ENCODE measurements at places on chromosomes 5 and 9. TPM values are rescaled to one million over a fixed set of nuclear protein-coding genes. Genes with fewer than 3 reads are reported as not detected.
A peak's percentile ranks its signal among the peaks of the same experiment; 100 is the strongest.

GRCh38 chr9:92342825-92343488 is 17.2 kb downstream of the CENPP start:
- DNase-seq: peak; percentile 21

- DNase-seq: no peak
Measured at GRCh38 chr5:139378101-139378825, 4.8 kb downstream of the SLC23A1 start.

DNA sequence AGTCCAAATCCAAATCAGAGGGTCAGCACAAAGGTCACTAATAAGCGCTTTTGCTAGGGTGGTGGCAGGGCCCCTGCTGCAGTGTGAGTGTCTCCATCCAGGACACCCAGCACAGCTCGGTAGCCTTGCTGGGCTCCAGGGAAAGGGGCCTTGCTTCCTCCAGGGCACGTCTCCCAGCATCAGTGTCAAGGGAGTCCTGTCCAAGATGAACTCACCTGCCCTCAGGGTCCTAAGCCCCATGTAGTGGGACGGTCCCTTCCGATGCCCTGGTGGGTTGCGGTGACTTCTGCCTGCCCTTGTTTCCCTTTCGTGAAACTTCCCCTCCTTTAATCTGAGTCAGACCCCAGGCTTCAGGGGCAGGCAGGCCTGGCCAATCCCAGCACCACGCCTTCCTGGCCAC is 101.7 kb downstream of the ZNF354C start:
- no peak for DNase-seq

DNA sequence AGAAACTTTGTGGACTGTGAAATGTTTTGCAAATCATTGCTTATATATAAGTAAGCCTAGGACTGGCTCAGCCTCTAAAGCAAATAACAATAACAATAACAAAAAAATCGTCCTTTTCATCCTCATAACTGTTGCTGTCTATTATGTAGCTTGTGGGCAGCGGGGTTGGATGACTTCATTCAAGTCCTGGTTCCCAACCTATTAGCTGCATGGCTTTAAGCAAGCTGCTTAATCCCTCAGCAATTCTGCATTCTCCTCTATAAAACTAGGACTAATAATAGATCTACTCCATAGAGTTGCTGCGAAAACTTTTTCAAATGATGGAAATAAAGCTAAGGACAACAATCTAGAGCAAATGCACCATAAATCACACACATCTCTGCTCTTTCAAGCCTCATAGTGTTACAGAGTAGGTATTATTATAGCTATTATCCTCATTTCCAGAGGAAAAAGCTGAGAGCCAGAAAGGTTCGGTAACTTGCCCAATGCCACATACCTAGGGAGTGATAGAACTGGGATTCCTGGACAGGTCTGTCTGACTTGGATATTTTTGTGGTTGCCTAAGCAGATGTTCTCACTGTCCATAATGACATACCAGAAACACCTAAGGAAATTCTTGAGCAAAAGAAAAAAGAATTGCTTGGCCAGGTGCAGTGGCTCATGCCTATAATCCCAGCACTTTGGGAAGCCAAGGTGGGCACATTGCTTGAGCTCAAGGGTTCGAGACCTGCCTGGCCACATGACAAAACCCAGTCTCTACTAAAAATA is 98.8 kb upstream of the ADRA1B start:
- peak; percentile 60 for DNase-seq

GRCh38 chr5:27706832-27707231 is 668.4 kb upstream of the CDH9 start:
- DNase-seq: no peak

GRCh38 chr9:111037708-111038330 is 451 bp downstream of the LPAR1 start:
- peak; percentile 59 for DNase-seq

DNA sequence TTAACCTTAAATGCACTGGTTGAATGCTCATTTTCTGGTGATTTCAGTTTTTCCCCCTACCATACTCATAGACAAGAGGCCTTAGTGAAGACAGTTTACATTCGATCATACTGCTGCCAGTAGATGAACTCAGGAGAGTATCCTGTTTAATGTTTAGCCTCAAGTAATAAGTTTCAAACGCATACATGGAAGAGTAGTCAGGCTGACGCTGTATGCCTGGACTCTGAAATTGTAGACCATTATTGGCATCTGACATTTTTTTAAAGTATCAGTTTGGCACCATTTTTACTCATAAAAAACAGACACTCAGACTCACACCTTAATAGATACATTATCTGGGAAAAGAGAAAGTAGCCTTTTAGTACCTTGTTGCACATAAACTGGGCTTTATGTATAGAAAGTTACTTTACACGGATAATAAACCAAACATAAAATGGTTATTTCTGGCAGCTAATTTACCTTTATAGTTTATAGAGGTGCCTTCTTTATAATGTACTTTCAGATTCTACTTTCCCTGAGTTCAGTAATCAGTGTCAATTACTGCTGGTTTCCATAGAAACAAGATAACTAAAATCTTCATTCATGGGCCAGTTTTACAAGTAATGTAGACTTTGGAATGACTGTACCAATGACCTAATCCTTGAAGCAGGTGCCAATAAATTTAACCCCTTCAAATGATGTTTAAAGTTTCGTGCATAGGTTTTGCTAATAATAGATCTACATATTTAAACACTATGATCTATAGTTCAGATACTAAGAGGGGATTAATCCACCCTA is 183.8 kb upstream of the ITGA1 start:
- no peak for DNase-seq

DNA sequence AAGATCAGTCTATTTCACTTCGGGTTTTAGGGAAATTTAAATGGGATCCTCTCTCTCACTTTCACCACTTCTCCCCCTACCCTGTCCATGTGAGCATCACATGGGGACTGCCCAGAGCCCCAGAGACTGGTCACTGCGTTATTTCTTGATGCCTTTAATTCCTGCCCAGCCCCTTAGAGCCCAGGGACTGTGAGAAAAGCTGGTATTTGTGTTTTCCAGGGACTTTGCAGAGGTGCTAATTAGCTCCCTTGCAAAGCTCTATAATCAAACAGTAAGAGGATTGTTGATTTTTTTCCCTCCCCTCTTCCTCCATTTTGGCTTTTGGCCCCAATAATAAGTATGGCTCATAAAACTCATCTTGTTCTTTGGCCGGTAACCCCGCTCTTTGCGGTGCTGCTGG is 35.6 kb downstream of the NTRK2 start:
- DNase-seq: no peak

- no peak for DNase-seq
Measured at GRCh38 chr5:164578911-164579310, 1073.5 kb downstream of the MAT2B start.

- DNase-seq: no peak
Measured at GRCh38 chr9:130414081-130414731, 30.6 kb upstream of the ASS1 start.

- no peak for DNase-seq
Measured at GRCh38 chr5:127744241-127744640, 41.0 kb downstream of the CCDC192 start.

DNA sequence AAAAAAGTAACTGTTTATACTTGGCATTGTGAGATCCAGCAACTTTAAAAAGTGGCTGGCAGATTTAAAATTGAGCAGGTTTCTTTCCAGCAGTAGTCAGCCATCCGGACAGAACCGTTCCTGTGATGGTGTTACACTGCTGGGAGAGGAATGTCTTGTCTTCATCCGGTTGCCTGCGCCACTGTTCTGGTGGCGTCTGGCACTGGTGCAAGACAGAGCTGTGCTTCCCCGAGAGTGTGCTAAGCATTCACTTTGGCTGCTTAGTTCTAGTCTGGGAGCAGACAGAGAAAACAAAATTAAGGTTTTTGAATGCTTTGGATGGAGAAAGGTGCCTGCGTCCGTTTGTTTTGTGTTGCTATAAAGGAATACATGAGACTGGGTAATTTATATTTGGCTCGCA is 35.5 kb upstream of the CREBRF start:
- no peak for DNase-seq

GRCh38 chr9:92807757-92808725 is 43.4 kb upstream of the BICD2 start:
- DNase-seq: peak; percentile 26

DNA sequence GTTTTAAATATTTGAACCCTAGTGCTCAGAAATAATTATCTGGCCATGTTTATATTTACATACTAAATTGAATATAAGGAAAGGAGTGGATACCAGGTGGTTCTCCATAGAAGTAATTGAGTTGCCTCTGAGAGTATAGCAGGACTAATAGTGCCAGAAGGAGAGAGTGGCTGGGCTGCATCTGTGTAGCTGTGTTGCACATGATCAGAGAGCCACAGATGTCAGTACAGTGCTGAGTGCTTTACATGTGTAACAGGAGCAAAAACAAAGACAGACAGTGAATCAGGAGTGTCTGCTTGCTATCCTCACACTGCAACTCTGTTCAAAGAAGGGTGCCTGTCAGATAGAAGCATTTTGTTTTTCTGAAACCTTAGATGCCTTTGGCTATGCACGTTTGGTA is 353.9 kb upstream of the PAPPA start:
- peak; percentile 4 for DNase-seq

DNA sequence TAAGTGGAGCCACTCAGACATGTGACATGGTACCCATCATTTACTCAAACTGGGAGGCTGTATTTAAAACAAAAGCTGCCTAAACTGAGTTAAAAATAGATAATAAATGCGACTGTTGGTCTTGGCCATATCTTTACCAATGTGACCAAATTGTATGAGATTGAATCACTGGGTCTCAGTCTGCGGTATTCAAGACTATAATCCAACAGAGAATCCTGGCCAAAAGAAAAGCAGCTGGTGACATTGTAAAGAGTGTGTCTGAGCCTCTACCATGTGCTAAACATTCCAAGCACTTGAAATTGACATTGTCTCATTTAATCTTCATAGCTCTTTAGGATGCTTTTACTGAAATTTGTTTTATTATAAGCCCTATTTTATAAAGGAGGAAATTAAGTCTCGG is 282.6 kb downstream of the ZNF608 start:
- peak; percentile 51 for DNase-seq

DNA sequence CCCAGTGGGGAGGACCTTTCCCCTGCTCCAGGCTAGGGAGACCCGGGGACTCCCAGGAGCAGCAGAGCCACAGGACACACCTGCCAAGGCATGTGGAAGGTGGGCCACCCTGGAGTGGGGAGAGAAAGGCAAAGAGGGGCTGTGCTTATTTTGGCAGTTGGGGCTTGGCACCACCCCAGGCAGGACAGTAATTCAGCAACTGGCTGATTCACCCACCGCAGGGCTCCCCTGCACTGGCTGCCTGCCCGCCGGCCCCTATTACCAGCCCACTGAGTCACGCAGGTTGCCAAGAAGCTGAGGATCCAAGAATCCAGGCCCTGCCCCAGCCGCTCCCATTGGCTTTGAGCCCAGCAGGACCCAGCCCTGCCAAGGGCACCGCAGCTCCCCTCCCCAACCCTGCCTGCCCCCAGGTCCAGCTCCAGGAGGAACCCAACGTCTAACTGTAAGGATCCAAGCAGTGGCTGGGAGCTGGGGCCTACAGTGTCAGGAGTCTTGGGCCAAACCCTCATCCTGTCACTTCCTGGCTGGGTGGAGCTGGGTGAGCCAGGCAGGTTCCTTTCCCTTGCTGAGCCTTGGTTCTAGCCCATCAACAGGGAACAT is 14.2 kb upstream of the RALGDS start:
- peak; percentile 95 for DNase-seq

DNA sequence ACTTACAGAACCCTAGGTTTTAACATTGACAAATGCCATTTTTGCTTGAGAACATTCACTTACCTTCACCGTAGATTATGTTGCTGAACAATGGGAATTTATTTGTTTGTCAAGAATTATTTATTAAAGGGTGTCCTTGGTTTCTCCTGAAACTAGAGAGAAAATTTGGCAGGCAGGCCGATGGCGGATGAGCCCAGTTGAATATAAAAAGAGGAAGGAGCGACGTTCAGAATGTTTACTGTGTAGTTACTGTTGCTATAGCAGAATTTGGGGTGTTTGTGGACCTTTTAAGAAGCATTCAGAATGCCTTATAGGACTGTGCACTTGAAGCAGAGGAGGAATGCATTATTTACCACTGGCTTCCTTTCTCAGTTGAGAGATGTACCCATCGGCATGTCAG is 268.2 kb downstream of the CDH10 start:
- no peak for DNase-seq

GRCh38 chr5:157670662-157671591 is at the start of gene C5orf52:
Gene C5orf52, plus strand, starts transcription at chr5:157671533. Its CDS starts 82 bp downstream, at chr5:157671615.
- no peak for DNase-seq

GRCh38 chr9:4994166-4994890 is 9.3 kb downstream of the JAK2 start:
- DNase-seq: no peak

DNA sequence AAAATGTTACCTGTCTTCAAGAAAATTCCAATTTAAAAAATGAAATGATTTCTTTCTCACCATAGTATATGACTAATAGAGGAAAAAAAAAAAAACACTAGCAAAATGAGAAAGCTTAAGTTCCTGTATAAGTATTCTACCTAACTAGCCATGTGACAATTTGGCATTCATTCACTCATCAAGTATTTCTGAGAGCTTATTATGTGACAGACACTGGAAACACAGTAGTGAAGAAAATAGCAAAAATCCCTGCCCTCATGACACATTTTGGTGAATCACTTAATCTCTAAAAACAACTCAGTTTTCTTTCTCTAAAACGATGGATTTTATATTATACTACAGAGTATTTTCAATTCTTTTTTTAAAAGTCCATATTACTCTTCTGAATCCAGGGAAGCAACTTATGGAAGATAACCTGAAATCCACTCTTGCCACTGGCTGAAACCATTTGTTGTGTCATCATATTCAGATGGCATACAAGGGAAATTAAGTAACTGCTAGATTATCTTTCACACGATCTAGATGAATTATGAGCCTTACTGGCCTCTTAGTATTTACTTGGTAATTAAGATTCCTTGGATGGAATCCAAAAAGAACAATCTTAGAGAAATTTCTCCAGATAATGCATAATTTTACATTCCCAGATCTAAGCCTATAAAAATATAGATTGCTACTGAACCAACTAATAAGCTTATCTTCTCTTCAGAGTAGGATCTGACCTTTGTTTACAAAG is 5.5 kb downstream of the PTBP3 start:
- DNase-seq: no peak

The PAPPA gene
- total RNA-seq: 6.5 TPM

The POU5F2 gene
- total RNA-seq: 0.29 TPM

The ACOT12 gene
- not detected for total RNA-seq

The TGFBI gene
- 1,068 TPM for total RNA-seq

The PCDHA8 gene
- total RNA-seq: not detected

The FST gene
- 29.9 TPM for total RNA-seq

The UIMC1 gene
- 23.3 TPM for total RNA-seq

The IFNA4 gene
- not detected for total RNA-seq

The BARHL1 gene
- total RNA-seq: not detected

The LVRN gene
- 4.0 TPM for total RNA-seq

The RNF183 gene
- total RNA-seq: not detected

The SPATA31E1 gene
- total RNA-seq: not detected

All from myocyte (in vitro differentiated cells).